ENCODE measurements at places on chromosomes 1 and 21. TPM values are rescaled to one million over a fixed set of nuclear protein-coding genes. Genes with fewer than 3 reads are reported as not detected.
A peak's percentile ranks its signal among the peaks of the same experiment; 100 is the strongest.

OR6K3 gene
- total RNA-seq = 0.21 TPM

MPL gene
- 0.67 TPM for total RNA-seq

BLACAT1 gene
- 2.7 TPM for total RNA-seq

LAX1 gene
- total RNA-seq = 2.2 TPM

- H3K27ac ChIP-seq = peak overlapping the region; percentile 44
- peaks cover 11% of the 10 kb centered on the region for H3K4me1 ChIP-seq
- no peaks in the 10 kb centered on the region for H3K27me3 ChIP-seq
- H3K36me3 ChIP-seq = no peaks in the 10 kb centered on the region
Measured at GRCh38 chr1:62689524-62689923, 1.3 kb upstream of the DOCK7 start.

- peaks cover 3% of the 10 kb centered on the region for H3K4me1 ChIP-seq
- DNase-seq = no peak
- no peaks in the 10 kb centered on the region for H3K36me3 ChIP-seq
- H3K4me3 ChIP-seq = no peak overlapping the region
- no peaks in the 10 kb centered on the region for H3K27me3 ChIP-seq
- H3K27ac ChIP-seq = no peak overlapping the region
Measured at GRCh38 chr1:1943834-1944570, 24.9 kb upstream of the TMEM52 start.

- no peaks in the 10 kb centered on the region for H3K36me3 ChIP-seq
- no peak for DNase-seq
- no peaks in the 10 kb centered on the region for H3K27me3 ChIP-seq
- no peak overlapping the region for H3K4me3 ChIP-seq
- no peaks in the 10 kb centered on the region for H3K4me1 ChIP-seq
Measured at GRCh38 chr1:176323472-176323871, 116.4 kb upstream of the COP1 start.

GRCh38 chr1:237568955-237569354 lies 321.8 kb downstream of the ZP4 start:
- H3K27ac ChIP-seq = no peak overlapping the region
- no peak overlapping the region for H3K4me3 ChIP-seq
- H3K27me3 ChIP-seq = no peaks in the 10 kb centered on the region
- H3K36me3 ChIP-seq = no peaks in the 10 kb centered on the region

GRCh38 chr1:222138095-222138494 lies 396.2 kb upstream of the DUSP10 start:
- H3K4me1 ChIP-seq = no peaks in the 10 kb centered on the region
- H3K27ac ChIP-seq = no peak overlapping the region
- no peaks in the 10 kb centered on the region for H3K27me3 ChIP-seq
- DNase-seq = no peak
- no peaks in the 10 kb centered on the region for H3K36me3 ChIP-seq

- no peaks in the 10 kb centered on the region for H3K36me3 ChIP-seq
- no peak overlapping the region for H3K4me3 ChIP-seq
- DNase-seq = peak; percentile 63
- H3K27me3 ChIP-seq = no peaks in the 10 kb centered on the region
- H3K4me1 ChIP-seq = peaks cover 15% of the 10 kb centered on the region
- peak overlapping the region; percentile 60 for H3K27ac ChIP-seq
Measured at GRCh38 chr1:207218512-207219362, 102.7 kb upstream of the CD55 start.

DNA sequence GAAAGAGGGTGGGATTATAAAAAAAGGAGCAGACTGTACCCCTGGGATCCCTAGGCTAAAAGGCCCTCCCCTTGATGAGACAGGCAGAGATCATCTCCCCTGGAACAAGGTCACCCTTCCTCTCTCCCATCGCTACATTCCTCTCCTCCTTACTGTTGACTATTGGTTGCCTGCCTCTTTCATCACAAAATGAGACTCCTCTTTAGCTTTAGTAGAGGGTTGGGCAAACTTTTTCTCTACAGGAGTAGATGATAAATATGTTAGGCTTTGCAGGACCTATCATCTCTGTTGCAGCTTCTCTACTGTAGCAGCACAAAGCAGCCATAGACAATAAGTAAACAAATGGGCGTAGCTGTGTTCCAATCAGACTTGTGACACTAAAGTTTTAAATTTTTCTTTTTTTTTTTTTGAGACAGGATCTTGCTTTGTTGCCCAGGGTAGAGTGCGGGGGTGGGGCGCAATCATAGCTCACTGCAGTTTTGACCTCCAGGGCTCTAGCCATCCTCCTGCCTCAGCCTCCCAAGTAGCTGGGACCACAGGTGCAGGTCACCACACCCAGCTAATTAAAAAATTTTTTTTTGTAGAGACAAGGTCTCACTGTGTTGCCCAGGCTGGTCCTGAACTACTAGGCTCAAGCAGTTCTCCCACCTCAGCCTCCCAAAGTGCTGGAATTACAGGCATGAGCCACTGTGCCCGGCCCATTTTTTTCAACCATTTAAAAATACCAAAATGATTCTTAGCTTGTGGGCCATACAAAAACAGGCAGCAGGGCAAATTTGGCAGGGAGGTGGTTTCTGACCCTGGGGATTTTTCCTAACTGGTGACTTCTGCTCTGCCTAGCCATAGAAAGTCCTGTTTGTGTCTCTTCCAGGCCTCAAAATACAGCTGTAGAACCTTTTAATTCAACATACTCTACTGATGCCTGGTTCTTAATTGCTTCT lies 15.1 kb downstream of the MCL1 start:
- H3K4me1 ChIP-seq = peaks cover 91% of the 10 kb centered on the region
- peaks cover 5% of the 10 kb centered on the region for H3K36me3 ChIP-seq
- no peaks in the 10 kb centered on the region for H3K27me3 ChIP-seq
- peak overlapping the region; percentile 100 for H3K27ac ChIP-seq

DNA sequence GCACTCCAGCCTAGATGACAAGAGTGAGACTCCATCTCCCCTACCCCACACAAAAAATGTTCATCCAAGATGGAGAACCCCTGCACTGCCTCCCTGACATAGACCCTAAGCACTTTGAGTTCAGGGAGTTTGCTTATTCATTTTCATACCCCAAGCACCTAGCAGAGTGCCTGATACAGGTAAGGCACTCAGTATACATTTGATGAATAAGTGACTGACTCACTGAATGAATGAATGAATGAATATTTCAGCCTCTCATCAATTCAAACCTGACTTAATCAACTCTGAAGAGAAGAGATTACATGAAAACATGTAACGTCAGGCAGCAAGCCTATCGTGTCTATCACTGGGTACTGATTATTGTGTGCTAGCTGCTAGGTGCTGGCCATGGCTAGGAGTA lies 121.3 kb upstream of the GADD45A start:
- no peaks in the 10 kb centered on the region for H3K36me3 ChIP-seq
- H3K4me1 ChIP-seq = peaks cover 3% of the 10 kb centered on the region
- no peak for DNase-seq
- H3K4me3 ChIP-seq = no peak overlapping the region
- H3K27ac ChIP-seq = peak overlapping the region; percentile 34
- H3K27me3 ChIP-seq = no peaks in the 10 kb centered on the region

- H3K4me1 ChIP-seq = no peaks in the 10 kb centered on the region
- no peak for DNase-seq
- no peak overlapping the region for H3K27ac ChIP-seq
- peaks cover 20% of the 10 kb centered on the region for H3K27me3 ChIP-seq
Measured at GRCh38 chr1:203028784-203029553, 2.7 kb downstream of the PPFIA4 start.

- H3K27ac ChIP-seq = no peak overlapping the region
- no peak overlapping the region for H3K4me3 ChIP-seq
- H3K27me3 ChIP-seq = no peaks in the 10 kb centered on the region
- no peaks in the 10 kb centered on the region for H3K4me1 ChIP-seq
- no peak for DNase-seq
Measured at GRCh38 chr21:18722193-18722592, 318.6 kb upstream of the TMPRSS15 start.
